ENCODE measurements at places on chromosomes 1 and 21.

DNA sequence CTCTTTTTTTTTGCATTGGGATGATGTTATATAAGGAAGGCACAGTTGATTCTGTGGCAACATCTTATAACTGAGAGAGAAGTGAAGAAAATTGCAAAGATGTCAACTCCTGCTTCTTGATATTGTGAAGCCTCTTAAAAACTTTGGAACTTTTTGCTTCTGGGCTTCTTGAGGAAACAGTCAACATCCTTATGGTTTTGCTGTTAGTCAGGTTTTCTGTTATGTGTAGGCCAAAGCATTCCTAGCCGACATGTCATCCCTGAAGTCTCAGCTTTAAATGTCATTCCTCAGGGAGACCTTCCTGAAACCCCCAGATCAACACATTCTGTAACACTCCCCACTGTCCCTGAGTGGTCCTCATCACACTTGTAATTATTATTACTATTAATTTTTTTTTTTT is 12.6 kb downstream of the FALEC start:
- no peak for DNase-seq

- DNase-seq: no peak
Observed at GRCh38 chr1:88398338-88398737, 285.7 kb upstream of the PKN2 start.

DNA sequence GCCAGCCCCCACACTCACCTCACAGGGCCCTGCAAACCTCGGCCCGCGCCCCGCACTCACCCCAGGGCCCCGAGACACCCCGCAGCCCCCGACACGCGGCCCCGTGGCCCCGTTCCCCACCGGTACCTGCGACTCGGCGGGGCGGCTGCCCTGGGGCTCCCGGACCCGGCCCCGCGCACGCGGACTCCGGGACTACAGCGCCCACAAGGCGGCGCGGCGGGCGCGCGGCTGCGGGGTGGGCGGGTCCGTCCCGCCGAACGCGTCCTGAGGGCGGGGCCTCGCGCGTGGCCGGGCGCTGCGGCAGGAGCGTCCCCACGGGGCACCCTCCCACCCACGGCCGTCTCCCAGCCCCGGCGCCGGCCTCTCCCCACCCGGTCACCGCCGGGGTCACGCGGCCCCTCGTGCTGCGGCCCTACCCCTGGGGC is at the start of gene SLC19A1:
Gene SLC19A1, minus strand, starts transcription at position 199 of the 425 bp plus-strand sequence. CDS start 4,481 bp downstream, outside the sequence.
- DNase-seq: peak; percentile 7

- no peak for DNase-seq
Observed at GRCh38 chr1:210662291-210663050, 333.8 kb downstream of the HHAT start.

DNA sequence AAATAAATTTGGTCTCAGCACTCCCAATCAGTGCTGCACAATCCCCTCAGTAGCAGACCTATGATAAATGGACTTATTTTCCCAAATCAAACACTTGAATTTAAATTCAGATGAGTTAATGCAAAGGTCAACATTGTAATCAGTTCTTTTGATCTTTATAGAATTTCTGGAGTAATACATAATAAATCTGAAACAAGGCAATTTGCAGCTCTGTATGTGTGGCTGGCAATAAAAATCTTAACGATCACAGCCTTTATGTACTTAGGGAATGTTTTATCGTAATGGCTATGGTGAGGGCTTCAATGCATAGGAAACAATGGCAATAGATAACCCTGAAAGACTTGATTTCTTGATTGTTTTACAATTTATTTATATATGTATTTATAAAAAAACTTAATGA is 91.4 kb downstream of the GPATCH2 start:
- DNase-seq: no peak

DNA sequence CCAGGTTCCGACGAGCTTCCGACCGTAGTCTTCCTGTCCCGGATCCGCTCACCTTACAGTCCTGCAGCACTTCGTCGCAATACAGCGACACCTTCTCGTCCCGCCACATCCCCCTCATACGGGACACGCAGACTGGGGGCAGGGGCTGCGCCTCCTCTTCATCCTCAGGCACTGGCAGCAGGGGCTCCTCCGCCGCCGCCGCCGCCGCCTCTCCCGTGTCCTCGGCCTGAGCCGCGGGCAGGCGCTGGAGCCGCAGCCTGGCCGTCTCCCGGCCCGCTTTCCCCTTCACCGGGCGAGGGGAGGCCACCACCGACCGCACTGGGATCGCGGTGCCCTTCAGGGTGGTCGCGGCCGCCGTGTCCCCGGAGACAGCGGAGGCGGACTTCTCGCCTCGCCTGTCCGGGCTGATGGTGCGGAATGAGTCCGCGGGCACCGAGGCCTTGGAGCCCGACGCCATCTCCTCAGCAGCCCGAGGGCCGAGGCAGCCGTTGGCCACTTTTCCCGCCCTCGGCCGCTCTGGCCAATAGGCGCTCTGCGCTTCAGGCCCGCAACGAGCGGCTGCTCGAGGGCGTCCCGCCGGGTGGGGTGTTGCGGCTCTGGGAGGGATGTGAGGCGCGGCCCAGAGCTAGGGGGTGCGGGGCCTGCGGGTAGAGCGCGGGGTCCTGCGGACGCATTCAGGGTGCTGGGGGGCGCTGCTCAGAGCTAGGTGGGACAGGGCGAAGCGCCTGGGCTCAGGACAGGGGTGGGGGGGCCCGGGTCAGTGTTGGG is at the start of gene SHCBP1L:
Gene SHCBP1L, minus strand, starts transcription at position 490 of the 768 bp plus-strand sequence. Its CDS starts 33 bp downstream, at position 457.
- no peak for DNase-seq

DNA sequence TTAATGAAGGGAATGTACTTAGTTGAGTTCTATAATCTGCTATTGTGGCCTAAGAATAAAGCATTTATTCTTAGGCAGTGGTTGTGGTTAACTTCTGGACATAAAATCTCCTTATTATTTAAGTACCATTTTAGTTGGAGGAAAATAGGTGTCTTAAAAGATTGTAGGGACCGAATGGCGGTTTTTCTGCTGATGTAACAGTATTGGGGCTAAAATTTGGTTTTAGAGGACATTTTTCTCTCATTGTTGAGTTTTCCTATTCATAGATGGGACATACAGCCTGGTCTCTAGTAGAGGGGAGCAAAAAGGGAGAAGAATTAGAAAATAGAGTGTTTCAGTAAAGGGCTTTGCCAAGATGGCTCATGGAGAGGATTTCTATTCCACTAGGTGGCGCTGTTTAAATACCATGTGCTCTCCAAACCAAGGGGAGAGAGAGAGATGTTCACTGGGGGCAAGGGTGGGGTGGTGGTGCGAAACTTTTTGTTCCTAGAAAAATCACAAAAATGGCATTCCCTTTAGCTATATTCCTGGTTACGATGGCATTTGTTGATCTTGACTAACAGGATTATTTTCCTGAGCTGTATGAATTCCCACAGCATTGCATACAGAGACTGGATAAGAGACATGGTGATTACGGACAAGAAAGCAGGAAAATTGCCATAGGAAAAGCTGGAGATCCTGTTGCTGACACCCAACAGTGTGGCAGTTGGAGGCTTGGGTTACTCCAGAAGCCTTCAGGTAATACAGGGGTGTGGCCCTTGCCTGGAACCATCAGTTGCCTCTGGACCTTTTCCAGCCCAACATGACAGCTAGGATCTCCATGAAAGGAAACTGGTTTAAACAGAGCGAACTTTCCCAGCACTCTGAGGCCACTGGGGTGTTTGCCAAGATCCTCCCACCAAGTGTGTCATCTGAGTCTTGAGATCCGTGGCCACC is 18.2 kb upstream of the FCGR2A start:
- DNase-seq: peak; percentile 90

- no peak for DNase-seq
Observed at GRCh38 chr1:158163000-158163947, 17.4 kb upstream of the CD1D start.

DNA sequence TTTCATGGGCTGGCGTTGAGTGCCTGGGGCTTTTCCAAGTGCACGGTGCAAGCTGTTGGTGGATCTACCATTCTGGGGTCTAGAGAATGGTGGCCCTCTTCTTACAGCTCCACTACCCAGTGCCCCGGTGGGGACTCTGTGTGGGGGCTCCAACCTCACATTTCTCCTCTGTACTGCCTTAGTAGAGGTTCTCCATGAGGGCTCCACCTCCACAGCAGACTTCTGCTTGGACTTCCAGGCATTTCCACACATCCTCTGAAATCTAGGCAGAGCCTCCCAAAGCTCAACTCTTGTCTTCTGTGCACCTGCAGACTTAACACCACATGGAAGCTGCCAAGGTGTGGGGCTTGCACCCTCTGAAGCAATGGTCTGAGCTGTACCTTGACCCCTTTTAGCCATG is 82.1 kb downstream of the CCDC18 start:
- no peak for DNase-seq

- no peak for DNase-seq
Observed at GRCh38 chr1:55483523-55483922, 268.4 kb upstream of the USP24 start.

DNA sequence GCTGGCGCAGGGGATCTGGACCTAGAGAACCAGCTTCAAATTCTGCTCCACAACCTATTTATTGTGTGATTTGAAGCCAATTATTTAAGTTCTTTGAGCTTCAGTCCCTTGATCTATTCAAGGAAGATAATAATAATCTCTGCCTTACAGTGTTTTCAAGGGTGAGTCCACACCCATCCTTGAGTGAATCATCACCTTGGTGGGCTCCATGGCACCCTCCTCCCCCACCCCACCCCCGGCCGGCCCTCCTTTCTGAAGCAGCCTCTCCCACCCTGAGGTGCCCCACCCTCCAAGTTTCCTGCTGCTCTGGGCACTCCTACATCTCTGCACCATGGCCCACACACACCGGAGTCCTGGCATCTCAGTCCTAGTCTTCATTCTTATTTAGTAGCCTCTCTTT is 38.3 kb downstream of the TCP10L start:
- DNase-seq: peak; percentile 71

GRCh38 chr1:14324248-14324630 is 274.2 kb upstream of the KAZN start:
- no peak for DNase-seq

- no peak for DNase-seq
Observed at GRCh38 chr1:96772972-96773371, 51.4 kb downstream of the PTBP2 start.

GRCh38 chr1:108505763-108506070 is 54.2 kb upstream of the EEIG2 start:
- DNase-seq: no peak

DNA sequence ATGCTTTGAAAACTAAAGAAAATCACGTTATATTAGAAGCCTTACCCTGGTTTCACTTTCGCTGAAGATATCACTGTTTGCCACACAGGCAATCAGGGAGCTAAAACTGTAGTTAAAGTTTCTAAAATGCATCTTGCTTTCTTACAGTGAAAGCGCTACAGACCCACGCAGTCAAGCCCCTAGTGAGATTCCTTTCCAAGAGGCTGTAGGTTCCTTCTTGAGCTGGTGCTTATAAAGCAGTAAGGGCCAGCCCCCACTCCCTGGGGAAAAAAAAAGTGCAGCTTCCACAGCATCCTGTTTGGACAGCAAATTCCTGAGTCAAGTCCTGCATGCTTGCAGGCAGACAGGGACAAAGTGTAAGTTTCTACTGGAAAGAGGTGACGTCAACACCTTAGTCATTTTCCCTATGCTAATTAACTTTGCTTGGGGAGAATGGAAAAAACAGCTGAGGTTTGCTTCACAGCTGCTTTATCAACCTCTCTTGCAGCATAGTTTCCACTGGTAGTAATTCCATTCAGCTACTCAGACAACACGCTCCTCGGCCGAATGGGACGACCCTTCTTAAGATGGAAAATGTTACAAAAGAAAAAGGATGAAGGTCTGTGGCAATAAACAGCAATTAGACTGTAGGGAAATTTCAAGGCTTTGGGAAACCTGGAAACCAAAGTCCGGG is 14.7 kb upstream of the KCNE1 start:
- DNase-seq: no peak
